ENCODE measurements at places on chromosomes 6 and 20. TPM values are rescaled to one million over a fixed set of nuclear protein-coding genes. Genes with fewer than 3 reads are reported as not detected.

DNA sequence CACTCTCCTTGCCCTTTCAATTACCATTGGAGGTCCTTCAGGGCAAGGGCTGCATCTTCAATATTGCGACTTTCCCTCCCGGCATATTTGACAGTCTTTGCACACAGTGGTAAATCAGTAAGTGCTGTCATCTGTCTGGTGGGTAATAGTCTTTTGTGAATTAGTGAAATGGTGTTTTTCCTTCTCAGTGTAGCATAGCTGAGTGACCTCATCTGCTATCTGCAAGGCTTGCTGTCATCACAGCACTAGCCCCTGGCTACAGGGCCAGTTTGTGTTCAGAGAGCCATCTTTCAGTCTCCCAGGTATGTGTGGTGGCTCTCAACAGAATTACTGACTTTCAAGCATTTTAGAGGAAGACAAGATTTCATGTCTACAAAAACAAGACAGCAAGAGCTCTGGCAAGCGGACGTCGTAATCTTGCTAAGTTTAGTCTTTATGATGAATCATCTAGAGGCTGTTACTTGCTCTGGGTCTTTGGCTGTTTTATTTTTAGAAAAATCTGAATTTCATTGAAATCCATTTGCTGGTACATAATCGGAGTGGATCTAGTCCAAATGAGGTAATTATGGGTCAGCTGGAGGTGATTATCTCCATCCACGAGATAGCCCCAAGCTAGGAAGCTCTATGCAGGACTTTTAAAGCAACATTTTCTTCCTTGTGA, 528.9 kb downstream of the EPM2A start:
- H3K4me1 ChIP-seq: no peaks in the 10 kb centered on the region
- peaks cover 2% of the 10 kb centered on the region for H3K27me3 ChIP-seq
- H3K36me3 ChIP-seq: no peaks in the 10 kb centered on the region

The SLC52A3 gene
- total RNA-seq: not detected

GRCh38 chr20:35893942-35894341, 60.4 kb downstream of the SCAND1 start:
- no peak overlapping the region for H3K4me3 ChIP-seq
- no peaks in the 10 kb centered on the region for H3K27me3 ChIP-seq
- no peak for DNase-seq
- H3K36me3 ChIP-seq: no peaks in the 10 kb centered on the region
- H3K4me1 ChIP-seq: no peaks in the 10 kb centered on the region
- no peak overlapping the region for H3K27ac ChIP-seq

The ZNF512B gene
- total RNA-seq: 32.2 TPM

- H3K36me3 ChIP-seq: peaks cover 7% of the 10 kb centered on the region
- H3K27me3 ChIP-seq: peaks cover 2% of the 10 kb centered on the region
- DNase-seq: no peak
Observed at GRCh38 chr6:23535101-23535500, 590.9 kb upstream of the NRSN1 start.

- H3K4me3 ChIP-seq: no peak overlapping the region
- no peak overlapping the region for H3K27ac ChIP-seq
- DNase-seq: no peak
- peaks cover 6% of the 10 kb centered on the region for H3K4me1 ChIP-seq
- no peaks in the 10 kb centered on the region for H3K27me3 ChIP-seq
- no peaks in the 10 kb centered on the region for H3K36me3 ChIP-seq
Observed at GRCh38 chr6:99668036-99668705, 61.5 kb downstream of the PRDM13 start.

DNA sequence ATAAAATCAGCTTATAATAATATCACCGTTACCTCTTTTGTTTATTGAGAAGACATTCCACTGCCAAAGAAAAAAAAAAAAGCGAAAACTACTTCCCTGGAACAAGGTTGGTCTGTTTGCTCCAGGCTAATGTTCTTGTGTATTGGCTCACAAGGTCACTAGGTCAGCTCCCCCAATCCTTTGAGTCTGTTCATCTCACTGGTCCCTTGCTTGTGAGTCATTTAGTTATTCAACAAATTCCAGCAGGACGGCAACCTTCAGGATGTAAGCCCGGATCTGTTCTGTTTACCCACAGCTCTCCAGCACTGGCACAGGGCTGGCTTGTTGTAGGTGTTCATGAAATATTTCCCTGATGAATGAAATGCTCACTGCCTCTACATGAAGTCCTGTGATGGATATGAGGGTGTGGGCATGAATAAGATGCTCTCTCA, 3.3 kb downstream of the ARHGAP40 start:
- H3K27me3 ChIP-seq: peaks cover 12% of the 10 kb centered on the region
- no peaks in the 10 kb centered on the region for H3K36me3 ChIP-seq
- H3K4me3 ChIP-seq: no peak overlapping the region
- no peak overlapping the region for H3K27ac ChIP-seq

DNA sequence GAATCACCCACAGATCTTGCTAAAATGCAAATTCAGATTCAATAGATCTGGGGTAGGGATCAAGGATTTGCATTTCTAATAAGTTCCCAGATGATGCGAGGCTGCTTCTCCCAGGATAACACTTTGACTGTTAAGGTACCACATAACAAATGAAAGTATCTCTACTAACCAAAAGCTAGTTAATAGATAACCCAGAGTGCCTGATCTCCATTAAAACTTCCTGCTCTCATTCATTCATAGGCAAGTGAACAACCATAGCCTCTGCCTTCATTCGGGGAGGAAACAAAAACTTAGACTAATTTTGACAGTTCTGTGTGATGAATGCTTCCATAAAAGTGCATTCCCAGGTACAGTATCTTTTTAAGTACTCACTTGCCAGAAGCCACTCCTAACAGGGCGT, 265.6 kb upstream of the BTBD3 start:
- no peak for DNase-seq
- H3K4me3 ChIP-seq: no peak overlapping the region
- no peaks in the 10 kb centered on the region for H3K4me1 ChIP-seq
- no peak overlapping the region for H3K27ac ChIP-seq

The HCK gene
- 0.78 TPM for total RNA-seq
